ENCODE measurements at places on chromosomes 1 and 21.

DNA sequence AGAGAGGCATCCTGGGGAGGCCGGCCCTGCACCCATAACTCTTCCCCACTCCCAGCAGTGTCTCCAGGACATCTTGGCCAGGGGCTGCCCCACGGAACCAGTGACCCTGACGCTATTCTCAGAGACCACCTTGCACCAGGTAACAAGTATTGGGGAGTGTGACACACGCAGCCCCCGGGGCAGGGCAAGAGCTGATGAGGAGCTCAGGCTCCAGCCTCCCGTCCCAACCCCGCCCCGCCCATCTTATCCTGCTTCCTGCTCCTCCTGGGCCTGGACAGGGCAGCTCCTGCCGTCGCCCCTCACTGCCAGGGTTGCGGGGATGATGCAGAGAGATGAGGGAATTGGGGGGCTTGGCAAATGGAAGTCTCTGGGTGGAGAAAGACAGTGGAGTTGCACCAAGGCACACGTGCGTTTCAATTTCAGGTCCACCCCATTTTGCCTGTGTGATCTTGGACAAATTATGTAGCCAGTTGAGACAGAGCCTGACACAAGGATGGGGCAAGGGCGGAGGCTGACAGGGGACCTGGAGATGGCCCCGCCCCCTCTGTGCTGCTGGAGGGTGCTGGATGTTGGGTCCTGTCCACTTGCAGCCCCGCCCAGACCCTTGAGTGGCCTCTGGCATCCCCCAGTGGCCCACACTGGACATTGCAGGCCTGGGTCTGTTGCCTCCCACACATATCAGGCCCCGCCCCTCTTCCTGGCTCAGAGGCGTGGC is 10.7 kb downstream of the CLCNKA start:
- no peak for DNase-seq

DNA sequence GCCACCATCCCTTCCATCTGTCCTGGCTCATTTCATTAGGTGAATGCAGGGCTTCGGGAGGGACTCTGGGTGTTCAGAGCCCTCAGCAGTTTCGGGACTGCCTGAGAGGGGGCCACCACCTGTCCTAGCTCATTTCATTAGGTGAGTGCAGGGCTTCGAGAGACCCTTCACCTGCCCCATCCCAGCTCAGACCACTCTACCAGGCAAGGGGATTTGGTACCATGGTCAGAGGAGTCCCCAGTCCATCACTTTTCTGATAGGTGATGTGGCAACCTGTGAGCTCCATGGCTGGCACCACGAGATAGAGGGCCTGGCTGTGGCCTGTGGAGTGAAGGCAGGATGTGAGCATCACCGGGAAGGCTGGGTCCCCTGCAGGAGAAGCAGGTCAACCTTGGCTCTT is 32.9 kb upstream of the KDM4A start:
- DNase-seq: no peak

DNA sequence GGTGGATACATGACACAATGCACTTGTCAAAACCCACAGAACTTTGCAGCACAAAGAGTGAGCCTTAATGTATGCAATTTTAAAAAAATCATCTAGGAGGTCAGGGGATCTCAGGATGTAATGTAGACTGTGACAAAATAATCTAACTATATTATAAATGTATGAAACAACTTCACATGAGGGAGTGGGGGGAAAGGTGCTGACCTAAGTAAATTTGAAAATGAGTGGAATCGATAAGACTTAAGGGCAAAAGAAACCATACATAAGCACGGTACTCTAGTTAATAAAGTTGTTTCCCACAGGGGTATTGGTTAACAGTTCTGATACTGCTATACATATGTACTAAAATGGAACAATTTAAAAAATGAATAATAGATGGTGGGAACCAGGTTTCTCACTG is 64.7 kb downstream of the PRPF38A start:
- no peak for DNase-seq

DNA sequence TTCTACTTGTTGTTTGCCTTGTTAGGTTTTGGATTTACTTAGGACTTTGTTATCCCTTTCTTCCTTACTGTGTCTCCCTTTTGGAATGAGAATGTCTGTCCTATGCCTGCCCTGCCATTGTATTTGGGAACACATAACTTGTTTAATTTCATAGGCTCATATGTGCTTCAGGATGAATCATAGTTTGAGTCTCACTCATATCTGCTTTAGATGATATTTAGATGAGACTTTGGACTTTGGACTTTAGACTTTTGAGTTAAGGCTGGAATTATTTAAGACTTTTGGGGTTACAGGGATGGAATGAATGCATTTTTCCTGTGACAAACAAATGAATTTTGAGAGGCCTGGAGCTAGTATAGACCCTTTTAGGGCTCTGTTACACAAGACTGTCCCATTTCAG is 33.4 kb downstream of the PSMG1 start:
- DNase-seq: no peak

GRCh38 chr1:100267284-100267683 is 1.3 kb downstream of the RTCA start:
- DNase-seq: no peak

DNA sequence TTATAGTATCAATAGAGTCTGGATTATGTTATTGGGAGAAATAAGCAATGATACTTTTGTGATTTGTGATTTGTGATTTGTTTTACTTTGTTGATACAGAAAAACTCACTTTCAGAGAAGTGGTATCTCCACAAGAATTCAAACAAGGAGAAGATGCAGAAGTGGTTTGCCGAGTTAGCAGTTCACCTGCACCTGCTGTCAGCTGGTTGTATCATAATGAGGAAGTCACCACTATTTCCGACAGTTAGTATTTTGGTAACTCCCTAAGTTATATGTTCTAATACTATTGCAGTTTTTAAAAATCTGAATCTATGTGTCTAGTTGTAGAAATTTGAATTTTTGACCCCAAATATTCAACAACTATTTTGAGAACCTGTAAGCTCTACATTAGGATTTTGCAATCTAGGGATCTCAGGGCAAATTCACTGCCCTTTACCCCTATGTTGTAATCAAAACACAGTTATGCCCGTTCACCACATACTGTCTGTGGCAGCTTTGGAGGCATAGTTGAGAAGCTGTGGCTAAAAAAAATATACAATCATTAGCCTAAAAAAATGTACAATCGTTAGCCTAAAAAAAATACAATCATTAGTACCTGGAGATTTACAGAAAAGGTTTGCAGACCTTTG is 288.1 kb downstream of the NCAM2 start:
- no peak for DNase-seq

GRCh38 chr1:85608851-85609250 is 28.3 kb downstream of the CCN1 start:
- no peak for DNase-seq

GRCh38 chr1:31181515-31182343 is 58.0 kb downstream of the NKAIN1 start:
- DNase-seq: no peak

DNA sequence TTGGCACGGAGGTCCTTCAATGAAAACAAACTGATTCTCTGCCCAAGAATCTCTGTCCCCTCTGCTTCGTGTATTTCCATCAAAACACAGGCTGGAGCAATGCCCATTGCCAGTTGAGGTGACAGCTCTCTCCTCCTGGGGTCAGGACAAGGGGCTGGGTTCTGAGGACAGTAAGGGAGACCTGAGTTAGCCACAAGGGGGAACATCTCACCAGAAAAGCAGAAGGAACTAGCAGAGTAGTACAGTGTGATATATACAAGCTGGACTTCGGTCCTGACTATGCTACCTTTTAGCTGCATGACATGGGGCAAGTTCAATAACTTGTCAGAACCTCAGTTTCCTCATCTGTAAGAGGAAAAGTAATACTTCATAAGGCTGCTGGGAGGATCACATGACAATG is 50.3 kb downstream of the SYT2 start:
- DNase-seq: no peak

DNA sequence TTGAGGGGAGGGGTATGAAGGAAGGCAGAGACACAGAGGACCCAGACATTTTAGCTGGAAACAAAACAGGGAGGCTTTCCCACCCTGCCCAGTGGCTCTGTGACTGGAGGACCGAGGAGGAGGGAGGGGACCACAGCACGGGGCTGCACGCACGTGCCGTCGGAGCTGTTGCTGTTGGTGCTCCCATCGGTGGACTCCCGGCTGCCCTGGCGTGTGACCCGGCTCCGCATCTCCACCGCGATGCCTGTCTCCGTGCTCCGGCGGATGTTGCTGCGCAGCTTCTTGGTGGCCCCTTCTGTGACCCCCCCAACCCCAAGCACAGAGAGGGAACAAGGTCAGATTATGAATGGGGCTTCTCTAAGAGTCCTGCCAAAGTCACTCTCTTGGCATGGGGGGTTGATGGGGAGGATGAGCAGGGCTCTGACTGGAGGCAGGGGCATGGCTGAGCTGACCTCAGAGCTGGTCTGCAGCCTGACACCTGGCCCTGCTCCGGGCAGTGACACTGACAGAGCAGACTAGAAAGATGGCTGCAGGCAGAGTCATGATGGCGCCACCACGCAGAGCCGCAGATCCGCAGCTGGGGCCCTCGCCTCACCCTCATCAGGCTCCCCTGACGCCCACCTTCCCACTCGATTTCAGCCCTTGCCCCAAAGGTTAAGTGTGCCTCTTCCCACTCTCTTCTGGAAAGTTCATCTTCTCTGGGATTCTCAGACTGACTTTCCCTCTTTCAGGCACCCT is 29.6 kb downstream of the RIMS3 start:
- no peak for DNase-seq

GRCh38 chr1:33163621-33164519 is 18.0 kb downstream of the TRIM62 start:
- no peak for DNase-seq

- DNase-seq: no peak
Observed at GRCh38 chr1:234923626-234924025, 205.0 kb downstream of the TOMM20 start.

- DNase-seq: no peak
Observed at GRCh38 chr1:94974241-94974640, 47.3 kb upstream of the CNN3 start.

GRCh38 chr1:151593730-151594129 is 18.1 kb upstream of the SNX27 start:
- no peak for DNase-seq

DNA sequence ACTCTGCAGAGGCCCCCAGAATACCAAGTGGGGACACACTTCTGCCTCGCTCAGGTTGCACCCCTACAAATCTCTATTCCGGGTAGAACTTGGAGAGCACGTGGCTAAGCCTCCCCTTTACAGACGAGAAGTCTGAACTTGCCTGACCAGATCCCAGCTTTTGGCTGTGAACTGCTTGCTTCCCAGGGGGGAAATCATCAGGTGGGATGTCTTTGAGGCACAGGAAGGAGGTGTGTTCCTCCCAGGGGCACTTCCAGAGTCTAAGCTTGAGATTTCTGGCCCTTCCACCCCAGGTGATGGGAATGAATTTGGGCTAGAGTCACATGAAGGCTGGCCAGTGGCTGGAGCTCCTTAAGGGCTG is 1.3 kb upstream of the S100A3 start:
- DNase-seq: no peak

- no peak for DNase-seq
Observed at GRCh38 chr1:101960142-101960541, 36.6 kb downstream of the OLFM3 start.

DNA sequence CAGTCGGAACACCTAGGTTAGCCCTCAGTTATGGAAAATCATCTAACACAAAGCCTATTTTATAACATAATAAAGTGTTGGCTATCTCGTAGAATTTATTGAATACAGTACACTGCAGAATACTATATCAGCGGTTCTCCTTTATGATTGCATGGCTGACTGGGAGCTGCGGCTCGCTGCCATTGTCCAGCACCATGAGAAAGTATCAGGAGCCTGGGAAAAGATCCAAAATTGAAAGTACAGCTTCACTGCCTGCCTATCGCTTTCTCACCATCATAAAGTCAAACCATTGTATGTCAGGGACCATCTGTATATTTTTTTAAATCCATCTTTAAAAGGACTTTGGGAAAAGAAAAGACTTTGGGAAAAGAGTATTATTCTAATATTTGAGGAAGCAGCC is 111.9 kb upstream of the RAVER2 start:
- DNase-seq: no peak

DNA sequence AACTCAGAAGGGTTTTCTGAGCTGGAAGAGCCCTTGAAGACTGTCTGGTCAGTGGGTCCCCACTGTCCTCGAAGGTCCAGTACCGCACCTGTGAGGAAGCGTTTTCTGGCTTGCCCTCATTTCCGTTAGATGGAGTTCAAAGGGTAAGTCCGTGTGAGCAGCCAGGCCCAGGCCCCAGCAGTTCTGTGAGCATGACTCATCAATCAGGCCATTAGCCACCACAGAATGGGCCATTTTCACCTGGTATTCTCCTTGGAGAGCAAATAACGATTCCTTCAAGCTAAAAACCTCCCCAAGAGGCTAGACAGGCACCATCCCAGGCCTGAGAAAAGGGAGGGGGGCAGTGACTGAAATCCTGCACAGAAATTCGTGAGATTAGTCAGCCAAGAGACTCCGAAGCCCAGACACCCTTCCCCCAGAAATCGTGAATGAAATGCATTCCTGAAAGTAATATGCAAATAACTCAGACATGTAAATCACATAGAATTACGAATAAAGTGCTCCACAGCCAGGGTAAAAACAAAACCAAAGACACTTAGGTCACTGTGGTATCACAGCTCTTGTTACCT is 66.0 kb downstream of the BCAR3 start:
- no peak for DNase-seq

DNA sequence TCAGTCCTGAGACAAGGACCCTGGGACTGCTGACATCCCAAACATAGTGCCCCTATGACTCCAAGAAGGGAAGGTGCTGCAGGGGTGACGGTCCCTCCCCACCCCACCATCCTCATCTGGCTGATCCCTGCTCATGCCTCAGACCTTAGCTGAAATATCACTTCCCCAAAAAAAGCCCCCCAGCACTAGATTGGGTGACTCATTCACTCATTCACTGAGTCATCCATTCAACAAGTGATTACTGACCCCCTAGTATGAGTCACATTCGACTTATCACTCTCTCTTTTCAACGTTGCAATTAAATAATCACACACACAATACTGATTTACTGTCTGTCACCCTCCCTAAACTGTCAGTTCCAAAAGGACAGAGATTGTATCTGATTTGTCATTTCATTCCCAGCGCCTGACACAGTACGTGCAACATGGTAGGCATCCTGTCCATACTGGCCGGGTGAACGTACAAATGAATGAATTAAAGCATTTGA is 48.6 kb downstream of the HIVEP3 start:
- DNase-seq: no peak

GRCh38 chr1:166903232-166903631 is 27.2 kb upstream of the TADA1 start:
- no peak for DNase-seq

- DNase-seq: no peak
Observed at GRCh38 chr21:31848326-31848985, 24.4 kb upstream of the HUNK start.

DNA sequence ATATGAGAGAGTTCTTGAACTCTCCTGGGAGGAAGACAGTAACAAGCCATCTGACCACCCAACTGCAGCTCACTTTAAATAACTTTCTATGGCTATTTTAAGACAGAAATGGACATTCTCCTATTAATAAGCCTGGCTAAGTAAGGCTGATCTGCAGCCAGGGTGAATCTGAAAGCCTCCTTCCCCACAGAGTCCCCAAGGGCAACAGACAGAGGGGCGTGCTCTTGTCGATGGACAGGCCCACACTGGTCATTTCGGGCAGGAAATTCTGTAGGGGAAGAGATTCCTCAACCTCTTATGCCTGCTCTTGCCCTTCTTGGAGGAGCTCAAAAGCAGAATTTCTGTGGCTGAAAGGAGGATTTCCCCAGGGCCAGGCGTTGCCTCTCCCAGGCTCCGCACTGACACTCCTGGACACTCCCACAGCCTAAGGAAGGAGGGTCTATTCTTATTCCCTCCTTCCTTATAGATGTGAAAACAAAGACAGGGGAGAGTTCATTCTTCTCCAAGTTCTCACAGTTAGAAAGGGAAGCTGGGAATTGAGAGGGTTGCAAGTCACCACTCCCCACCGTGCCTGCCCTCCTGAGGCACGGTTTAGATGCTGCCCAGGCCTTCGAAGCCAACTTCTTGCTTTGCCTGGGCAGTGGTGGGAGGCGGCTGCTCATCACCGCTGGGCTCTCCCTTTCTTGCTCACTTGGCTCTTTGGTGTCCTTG is 17.9 kb upstream of the KANK4 start:
- no peak for DNase-seq

Data from stimulated activated CD8-positive, alpha-beta memory T cell treated with anti-CD3 and anti-CD28 coated beads, Interleukin-2, amount 100 ng/mL, for 1 hour (primary cell).